ENCODE measurements at places on chromosomes 13 and 19.

DNA sequence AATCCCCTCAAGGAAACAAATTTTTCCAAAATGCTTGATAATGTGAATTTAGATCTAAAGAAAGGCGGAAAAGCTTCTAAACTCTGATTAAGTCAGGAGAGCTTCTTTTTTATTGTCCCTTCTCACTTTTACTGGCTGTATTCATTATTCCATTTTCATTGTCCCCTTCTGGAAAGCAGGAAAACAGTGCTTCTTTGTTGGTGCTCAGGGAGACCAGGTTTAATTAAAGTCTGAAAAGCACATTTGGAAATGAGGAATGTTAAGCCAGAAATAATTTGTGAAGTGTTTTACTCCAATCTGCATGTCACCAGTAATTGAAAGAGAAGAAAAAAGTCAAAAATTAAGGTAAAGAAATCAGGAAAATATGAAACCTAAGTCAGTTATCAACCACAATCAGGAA, 43.5 kb upstream of the TSC22D1 start:
- no peak for DNase-seq

GRCh38 chr13:57558051-57558467, 73.5 kb upstream of the PCDH17 start:
- DNase-seq = no peak

DNA sequence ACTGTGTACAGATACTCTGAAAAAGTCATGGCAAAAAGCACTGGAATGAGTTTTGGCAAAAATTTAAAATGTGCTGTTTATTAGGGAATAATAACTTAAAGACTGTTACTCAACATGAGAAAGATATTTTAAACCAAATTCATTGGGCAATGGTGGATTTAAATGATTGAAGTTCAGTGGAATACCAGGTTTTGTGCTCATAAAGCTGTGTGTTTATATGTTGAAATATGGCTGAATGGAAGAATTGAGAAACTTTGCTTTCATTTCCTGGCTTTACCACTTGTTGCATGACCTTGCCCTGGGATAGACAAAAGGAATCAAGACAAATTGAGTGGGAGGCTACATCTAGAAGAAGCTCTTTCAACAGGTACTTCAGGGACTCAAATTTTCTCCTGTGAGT, 246.4 kb downstream of the GPC5 start:
- no peak for DNase-seq

GRCh38 chr19:32464279-32464678, 58.7 kb downstream of the DPY19L3 start:
- peak; percentile 25 for DNase-seq

GRCh38 chr13:50527188-50527587, 316.3 kb downstream of the DLEU7 start:
- DNase-seq = no peak

GRCh38 chr19:13909430-13909829, 3.4 kb downstream of the CC2D1A start:
- no peak for DNase-seq

GRCh38 chr19:45900738-45901431, 1.5 kb downstream of the MYPOP start:
- no peak for DNase-seq

- no peak for DNase-seq
Measured at GRCh38 chr13:72737033-72737432, 9.3 kb downstream of the BORA start.

- peak; percentile 7 for DNase-seq
Measured at GRCh38 chr13:42553098-42554046, 20.6 kb upstream of the TNFSF11 start.

GRCh38 chr19:11247391-11247790, 8.0 kb downstream of the ANGPTL8 start:
- DNase-seq = no peak

- no peak for DNase-seq
Measured at GRCh38 chr19:3785938-3786824, at the start of gene MATK. Gene MATK, minus strand, starts transcription at chr19:3786381. Its CDS starts 1,246 bp downstream, at chr19:3785135.

- no peak for DNase-seq
Measured at GRCh38 chr19:28492201-28492600, 720.8 kb downstream of the UQCRFS1 start.

GRCh38 chr13:21148557-21149258, 27.6 kb downstream of the SKA3 start:
- DNase-seq = no peak

- DNase-seq = no peak
Measured at GRCh38 chr13:46350003-46350402, 37.0 kb downstream of the RUBCNL start.

DNA sequence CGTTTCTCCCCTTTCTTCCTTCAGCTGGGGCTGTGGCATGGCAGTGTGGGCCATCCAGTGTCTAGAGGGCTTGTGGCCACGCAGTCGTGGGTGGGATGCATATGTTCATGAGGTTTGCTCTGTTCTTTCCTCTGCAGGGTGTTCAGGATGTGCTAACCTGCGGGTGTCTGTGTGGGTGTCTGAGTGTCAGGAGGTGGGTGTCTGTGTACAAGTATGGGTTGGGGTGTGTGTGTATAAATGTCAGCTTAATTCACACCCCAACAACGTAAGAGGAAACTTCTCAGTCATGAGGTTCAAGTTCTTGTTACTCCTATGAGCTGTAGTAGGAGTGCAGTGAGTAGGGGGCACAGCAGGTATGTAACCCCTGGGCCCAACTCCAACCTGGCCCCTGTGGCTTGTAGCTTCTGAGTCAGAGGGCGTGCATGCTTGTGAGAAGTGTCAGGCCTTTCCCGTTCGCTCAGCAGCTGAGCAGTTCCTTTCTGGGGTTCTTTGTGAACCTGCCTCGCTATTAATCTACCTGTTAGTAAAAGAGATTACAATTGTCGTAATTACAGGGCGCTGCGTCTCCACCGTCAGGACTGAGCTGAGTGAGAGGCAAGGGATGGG, 49.1 kb downstream of the NFIX start:
- peak; percentile 67 for DNase-seq

GRCh38 chr19:14477418-14478112, 2.4 kb upstream of the PTGER1 start:
- DNase-seq = no peak

- no peak for DNase-seq
Measured at GRCh38 chr19:4014541-4015491, 7.3 kb downstream of the PIAS4 start.

DNA sequence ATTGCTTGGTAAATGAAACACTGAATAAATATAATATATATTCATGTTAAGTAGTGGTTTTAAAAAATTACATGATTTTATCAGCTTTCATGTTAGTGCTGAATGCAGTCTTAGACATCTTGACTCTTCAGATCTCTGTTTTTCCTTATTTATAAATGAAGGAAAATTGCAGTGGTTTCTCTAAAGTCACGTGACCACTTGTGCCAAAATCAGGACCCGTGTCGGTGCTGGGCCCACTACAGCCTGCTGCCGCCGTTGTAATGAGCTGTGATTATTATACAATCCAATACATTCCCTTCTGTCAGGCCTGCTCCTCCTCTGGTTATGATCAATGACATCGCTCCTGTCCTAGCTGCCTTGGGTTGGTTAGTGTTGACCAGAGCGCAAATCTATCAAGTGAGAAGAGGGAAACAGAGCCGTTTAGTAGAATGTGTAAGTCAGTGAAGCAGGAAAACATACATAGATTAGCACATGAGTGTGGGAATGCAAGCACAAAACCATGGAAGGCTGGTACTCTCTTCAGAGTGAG, 88.2 kb downstream of the AKAP11 start:
- DNase-seq = no peak

- DNase-seq = no peak
Measured at GRCh38 chr13:99034333-99035085, 56.6 kb upstream of the DOCK9 start.

- no peak for DNase-seq
Measured at GRCh38 chr13:33692531-33692930, 125.4 kb upstream of the RFC3 start.

DNA sequence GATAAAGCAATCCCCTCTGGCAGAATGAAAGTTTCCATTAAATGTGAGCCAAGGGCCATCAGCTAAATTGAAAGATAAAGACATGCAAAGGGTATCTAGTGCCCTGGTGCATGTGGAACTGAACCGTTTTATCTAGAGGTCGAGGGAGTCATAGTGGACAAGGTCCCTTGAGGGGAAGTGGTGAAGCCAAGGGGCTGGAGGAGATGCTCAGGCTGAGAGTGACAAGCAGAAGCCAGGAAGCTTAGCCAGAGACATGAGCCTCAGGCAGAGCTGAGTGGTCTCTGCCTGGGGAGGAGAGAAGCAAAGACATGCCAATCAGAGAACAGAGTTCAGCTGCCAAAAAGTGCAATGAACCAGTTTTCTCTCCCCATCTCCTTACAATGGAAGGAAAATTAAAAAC, 68.1 kb upstream of the SLC10A2 start:
- no peak for DNase-seq

- no peak for DNase-seq
Measured at GRCh38 chr13:111066544-111066943, 48.6 kb upstream of the ARHGEF7 start.

- DNase-seq = no peak
Measured at GRCh38 chr13:59663707-59664106, 500.0 kb downstream of the DIAPH3 start.

DNA sequence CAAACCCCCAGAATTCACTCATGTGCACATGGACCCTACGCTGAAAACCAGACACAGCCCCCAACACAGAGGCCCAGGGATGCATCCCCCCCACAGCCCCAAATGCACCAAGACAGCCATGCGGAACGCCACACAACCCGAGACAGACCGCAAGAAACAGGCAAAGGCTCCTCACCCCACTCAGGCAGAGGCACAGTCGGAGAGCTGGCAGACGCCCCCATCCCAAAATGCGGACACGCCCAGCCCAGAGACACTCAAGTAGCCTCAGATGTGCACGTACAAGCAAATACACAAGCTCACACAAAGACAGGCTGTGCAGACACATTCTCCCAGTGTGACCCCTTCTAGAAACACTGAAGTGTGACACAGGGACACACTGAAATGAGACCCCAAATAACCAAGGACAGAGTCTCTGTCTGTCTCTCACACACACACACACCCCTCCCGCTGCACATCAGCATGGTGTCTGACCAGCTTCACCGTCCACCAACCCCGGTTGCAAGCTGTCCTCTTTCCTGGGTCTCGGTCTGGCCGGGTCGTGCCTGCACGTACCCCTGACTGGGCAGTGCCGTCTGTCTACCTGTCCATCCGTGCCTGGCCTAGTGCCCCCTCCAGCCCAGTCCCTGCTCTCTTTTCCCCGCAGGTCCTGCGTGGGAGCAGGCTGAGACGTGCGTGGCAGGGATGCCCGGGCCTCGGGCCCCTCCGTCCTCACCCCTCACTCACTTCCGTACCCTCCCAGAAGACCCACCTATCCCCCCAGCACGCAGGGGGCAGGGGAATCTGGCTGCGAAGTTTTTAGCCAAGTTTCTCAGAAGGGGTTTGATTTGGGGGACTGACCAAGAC, 16.1 kb downstream of the ERFL start:
- no peak for DNase-seq

GRCh38 chr19:21513651-21514050, 8.2 kb downstream of the ZNF429 start:
- DNase-seq = no peak

DNA sequence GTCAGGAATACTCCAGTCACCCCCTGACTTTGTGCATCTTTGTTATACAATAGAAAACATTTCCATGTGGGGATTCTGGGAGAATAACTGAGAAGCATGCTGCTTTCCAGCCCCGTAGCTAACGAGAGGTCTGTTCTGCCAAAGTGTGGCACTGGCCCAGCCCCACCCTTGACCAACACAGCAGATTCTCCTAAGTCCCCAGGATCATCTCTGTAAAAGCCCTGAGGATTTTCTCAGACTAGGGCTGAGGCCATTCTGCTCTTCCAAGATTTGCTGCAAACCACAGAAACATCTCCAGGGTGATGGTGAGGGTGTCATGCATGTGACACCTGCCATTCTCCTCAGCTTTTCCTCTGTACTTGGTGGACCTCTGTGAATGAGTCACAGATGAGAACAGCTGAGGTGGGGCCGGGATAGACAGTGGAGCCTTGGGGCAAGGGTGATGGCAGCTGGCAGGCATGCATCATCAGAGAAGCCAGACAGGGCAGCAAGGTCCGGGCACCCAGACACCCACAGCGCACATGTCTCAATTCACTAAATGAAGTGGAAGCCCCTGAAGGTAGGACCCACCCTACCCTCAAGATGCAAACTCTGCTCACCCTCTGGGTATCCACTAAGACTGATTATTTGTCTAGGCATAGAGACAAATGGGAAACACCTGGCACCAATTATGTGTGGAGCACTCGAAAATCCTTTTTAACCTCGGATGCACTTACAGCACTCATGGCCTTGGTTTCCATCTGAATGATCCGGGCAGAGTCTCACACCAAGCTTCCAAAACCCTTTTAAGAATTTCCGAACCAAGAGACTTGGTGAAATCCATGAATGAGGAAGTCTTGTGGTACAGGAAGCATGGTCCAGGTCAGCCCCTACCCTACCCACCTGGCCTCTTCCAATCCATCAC, 20.1 kb upstream of the DOCK9 start:
- DNase-seq = no peak

DNA sequence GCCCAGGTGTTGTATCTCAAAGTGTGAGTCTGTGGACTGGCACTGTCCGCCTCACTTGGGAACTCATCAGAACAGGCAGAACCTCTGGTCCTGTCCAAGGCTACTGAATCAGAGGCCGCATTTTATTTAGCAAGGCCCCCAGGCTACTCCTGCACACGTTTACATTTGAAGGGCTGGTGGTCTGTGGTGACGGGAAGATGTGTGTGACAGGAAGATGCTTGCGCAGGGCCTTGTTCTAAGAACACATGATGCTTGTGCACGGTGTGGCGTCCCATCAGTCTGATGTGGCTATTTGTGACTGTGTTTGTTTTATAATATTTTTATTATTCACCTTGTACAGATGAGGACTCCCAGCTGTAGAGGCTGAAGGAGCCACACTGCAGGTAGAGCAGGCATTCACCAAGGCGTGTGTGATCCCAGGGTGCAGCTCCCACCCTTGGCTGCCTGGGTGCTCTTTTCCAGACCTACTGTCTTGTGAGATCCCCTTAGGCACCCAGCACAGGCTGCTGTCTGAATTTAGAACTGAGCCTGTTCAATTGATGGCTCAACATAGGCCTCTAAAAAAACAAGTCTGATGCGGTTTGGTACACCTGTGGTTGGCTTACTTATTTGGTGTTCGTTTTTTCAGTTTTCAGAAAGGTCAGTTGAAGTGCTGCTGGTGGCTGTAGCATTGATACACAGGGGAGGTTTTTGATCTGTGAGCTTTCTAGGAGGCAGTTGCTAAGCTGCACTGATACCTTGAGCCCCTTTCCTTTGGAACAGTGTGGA, 3.1 kb downstream of the SLC25A15 start:
- no peak for DNase-seq

GRCh38 chr13:113813070-113813748, 50.7 kb downstream of the GAS6 start:
- DNase-seq = no peak
